ENCODE measurements at places on chromosomes 2 and 18.

DNA sequence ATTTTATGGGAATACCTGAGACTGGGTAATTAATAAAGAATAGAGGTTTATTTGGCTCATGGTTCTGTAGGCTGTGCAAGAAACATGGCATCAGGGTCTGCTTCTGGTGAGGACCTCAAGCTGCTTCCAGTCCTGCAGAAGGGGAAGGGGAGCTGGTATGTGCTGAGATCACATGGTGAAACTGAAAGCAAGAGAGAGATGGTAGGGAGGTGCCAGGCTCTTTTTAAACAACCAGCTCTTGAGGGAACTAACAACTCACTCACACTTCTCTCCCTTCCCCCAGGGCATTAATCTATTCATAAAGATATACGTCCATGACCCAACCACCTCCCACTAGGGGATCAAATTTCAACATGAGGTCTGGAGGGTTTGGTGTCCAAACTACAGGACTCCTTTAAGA, 40.1 kb downstream of the AGPS start:
- no peak for DNase-seq

DNA sequence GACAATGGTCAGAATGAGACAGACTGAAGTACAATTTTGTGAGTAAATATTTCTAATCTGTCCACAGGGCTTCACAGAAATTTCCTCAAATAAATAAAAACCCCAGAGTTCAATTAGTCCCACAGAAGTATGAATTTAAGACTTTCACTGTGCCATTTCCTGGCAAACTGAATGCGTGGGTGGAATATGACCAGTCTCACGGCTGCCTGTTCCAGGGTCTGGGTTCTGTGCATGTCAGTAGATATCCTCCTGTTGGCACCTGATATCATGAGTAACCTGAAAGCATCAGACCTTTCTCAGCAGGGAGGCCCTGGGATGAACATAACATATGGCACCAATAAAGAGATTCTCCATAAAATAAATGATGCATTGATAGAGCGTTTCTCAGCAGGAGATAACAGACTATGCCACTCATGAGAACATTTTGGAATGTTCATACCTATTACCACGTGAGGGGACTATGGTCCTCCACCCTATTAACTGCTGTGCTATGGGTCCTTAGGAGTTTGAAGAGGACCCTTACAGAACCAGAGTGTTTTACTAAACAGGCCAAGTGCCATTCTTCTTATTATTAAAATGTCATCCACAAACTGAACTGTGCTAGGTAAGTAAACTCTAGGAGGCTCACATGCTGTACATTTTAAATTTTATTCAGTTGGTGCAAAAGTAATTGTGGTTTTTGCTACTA, 10.6 kb upstream of the MALL start:
- no peak for DNase-seq

GRCh38 chr2:70124983-70125480, 37.8 kb downstream of the PCBP1 start:
- DNase-seq = no peak

DNA sequence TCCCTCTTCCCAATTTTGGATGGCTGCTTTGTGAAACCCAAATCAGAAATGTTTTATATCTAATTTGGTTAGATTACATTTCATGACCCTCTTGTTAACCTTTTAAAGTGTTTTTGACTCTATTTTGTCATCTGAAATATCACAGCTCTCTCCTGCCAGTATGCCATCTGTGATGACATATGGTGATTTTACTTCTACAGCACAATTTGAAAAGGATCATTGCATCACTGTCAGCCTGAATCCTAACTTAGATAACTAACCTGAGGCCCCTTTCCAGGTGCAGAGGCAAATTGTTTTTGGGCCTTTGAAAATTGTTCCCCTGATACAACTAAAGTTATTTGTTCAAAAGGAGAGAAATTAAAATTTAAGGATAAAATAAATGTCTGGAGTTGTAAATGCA, 1023.4 kb upstream of the LRRTM1 start:
- DNase-seq = no peak

DNA sequence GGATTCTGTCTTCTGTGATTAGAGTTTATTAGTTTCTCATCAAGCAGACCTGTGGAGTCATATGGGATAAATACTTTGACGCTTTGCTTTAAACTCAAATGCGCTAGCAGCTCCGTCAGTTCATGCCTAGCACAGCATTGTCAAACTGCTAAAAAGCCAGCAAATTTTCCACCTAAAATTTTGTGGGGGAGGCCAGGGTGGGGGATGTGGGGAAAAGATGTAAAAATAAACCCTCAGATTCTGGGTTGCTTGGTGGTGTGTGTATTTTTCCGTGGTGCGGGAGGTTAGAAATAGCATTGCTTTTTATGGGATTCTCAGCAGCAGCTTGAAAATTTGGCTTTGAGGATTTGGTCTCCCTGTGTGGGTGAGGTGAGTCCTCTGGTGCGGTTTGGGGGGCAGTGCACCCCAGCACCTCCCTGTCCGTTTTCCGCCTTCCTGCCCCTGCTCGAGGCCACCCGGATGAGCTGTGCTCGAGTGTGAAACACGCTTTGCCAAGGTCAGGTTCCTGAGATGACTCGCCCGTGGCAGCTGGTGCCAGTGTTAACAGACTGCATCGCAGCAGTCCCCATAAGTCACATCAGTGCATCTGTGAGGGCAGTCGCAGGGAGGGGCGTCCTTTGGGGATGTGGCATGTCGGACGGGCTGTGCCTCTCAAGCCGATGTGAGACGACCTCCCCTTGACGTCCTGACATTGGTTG, 65.9 kb downstream of the LDLRAD4 start:
- no peak for DNase-seq

DNA sequence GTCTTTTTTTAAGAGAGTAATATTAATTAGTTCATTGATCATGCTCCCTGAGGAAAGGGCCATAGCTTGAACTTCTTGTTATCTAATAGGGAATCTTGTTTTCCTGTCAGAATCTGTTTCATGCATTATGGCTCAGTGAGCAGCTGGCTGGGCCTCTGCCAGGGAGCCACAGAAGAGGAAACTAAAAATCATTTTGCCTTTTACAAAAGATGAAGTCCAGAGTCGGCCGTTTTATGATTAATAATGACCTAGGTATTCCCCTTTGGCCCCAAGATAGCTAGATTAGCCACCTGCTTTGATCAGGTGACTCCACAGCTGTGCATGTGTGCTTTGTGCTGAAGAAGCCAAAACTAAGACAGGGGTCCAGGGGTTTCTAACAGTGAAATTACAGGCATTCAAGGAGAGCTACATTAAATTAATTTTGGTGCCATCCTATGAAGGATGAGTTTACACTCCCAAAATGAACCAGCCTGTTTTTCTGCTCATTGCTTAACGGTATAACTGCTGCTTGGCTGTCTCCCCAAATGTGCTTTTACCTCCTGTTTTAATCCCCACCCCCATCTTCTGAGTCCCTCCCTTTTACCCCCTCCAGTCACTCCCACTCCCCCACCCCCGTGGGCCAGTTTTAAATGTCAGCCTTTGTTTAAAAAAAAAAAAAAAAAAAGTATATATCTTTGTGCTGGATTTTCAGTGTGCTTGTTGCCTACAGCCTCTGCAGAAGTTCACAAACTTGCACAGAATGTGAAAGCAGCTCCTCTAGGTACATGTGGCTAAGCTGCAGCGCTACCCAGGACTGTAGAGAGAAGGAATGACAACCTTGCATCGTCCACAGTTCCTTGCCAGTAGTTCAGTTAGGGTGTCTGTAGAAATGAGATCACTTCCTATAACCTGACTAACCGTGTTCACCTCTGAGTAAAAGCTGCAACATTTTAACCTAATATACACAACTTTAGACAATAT, 93.1 kb downstream of the CABLES1 start:
- DNase-seq = no peak

DNA sequence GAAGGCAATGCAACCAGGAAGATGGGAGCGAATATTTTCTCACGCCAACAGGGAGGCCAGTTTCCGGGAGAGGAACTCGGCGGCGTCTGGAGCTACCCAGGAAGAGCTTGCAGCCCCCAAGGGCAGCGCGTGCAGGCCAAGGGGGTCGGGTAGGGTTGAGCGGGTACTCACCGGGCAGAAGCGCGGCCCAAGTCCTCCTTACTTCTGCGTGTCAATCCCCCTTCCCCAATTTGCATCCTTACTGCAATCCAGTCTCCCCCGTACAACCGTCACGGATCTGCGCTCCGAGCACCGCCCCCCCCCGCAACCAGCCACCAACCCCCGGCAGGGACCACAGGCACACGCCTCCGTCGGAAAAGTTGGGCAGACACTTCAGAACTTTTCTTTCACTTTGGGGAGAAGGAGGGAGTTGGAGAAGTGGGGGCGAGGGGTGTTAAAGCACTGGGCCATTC, 1.3 kb downstream of the ATP8B1 start:
- DNase-seq = no peak

- DNase-seq = no peak
These were observed 178.9 kb downstream of the CAPN13 start for GRCh38 chr2:30628341-30628740.

GRCh38 chr2:120007851-120008250, 5.0 kb upstream of the EPB41L5 start:
- DNase-seq = no peak

GRCh38 chr2:25230198-25230947, 62.0 kb upstream of the POMC start:
- DNase-seq = no peak

DNA sequence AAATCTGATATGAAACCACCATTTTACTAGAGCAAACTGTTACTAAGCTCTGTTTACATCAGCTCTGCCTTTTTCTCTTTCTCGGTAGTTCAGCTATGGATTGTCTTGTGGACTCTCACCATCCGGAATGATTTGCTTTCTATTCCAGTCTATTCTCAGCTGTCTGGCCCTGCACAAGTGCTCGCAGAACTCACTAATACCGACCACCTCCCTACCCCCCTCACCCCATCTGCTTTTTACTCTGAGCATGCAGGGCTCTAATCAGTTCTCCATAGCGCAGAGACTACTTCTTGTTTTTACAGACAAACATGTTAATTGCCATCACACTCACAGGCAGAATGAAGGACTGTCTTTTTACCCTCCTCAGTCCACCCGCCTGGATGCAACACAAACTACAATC, 180.7 kb upstream of the POU3F3 start:
- DNase-seq = no peak

GRCh38 chr2:233185330-233185729, 66.1 kb upstream of the ATG16L1 start:
- no peak for DNase-seq

DNA sequence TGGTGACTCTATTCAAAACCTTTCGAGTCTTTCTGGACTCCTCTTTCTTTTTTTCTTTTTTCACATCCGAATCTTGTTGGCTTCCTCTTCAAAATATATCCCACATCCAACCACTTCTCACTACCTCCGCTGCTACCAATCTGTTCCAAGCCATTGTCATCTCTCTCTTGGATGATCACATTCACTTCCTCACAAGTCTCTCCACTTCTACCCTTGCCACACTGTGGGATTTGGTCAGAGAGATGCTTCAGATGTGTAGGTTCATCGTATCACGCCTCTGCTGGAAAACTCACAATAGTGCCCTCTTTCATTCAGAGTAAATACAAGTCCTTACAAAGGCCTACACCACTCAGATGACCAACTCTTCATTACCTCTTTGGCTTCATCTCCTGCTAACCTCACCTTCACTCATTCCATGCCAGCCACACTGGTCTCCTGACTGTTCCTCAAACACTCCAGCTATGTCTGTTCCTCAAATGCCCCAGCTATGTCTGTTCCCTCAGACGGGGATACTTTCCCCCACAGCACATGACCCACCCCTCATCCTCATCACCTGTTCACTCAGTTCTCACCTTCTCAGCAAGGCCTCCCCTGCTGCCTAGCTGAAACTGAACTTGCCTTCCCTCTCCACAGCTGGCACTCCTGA, 67.2 kb upstream of the PELI1 start:
- DNase-seq = no peak

GRCh38 chr2:224063298-224063648, 24.2 kb upstream of the SERPINE2 start:
- DNase-seq = no peak

DNA sequence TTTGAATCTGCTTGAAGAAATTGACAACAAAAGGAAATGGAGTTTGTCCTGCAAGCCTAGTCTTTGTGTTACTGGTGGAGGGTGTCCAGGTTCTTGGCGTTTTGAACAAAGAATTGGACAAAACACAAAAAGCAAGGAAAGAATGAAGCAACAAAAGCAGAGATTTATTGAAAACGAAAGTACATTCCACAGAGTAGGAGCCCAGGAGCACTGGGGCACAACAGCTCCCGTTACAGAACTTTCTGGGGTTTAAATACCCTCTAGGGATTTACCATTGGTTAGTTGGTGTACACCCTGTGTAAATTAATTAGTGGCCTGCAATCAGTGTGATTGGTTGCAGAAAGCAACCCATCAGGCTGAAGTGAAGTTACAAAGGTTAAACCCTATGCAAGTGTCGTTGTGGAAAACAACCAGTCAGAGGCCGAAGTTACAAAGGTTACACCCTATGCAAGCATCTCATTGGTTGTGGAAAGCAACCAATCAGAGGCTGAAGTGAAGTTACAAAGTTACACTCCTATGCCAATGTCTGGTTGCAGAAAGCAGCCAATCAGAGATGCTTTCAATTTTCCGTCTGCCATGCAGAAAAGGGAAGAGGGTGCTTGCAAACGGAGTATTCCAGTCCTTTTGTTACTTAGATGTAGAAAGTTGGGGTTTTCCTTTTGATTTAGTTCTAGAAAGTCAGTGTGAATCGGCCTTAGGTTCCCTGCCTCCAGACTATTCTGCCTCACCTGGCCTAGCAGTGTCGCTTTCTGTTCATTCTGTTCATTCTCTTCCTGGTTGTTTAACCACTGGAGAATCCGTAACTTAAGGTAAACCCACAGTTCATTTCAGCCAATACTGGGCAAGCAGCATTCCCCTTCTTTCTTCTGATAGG, 47.6 kb upstream of the PTH2R start:
- DNase-seq = no peak

- no peak for DNase-seq
These were observed 18.8 kb downstream of the YPEL5 start for GRCh38 chr2:30165617-30166016.

DNA sequence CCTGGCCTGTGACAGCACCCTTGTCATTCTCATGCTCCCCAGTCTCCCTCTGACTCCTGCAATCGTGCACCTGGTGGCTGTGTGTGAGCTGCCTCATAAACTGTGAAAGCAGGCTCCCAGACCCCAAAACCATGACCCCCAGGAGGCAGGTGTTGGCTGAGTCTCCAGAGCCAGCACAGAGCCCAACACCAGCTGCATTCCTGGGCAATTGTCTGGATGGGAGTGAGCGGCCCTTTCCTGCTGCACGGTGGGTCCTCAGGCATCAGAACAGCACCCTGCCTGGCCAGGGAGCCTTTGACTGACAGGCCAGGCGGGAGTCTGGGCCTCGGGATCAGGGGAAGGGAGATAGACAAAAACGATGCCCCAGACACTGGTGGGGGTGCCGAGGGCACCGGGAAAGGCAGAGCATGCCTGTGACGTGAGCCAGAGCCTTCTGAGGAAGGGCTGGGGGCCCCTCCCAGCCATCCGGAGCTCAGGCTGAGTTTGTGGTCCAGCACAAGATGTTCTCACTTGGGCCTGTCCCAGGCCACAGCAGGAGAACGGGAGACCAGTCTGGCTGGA, 135.1 kb upstream of the GPC1 start:
- DNase-seq = no peak

Data from left renal cortex interstitium (tissue), 4 donors.